ENCODE measurements at places on chromosomes 5 and 9.
A peak's percentile ranks its signal among the peaks of the same experiment; 100 is the strongest.

DNA sequence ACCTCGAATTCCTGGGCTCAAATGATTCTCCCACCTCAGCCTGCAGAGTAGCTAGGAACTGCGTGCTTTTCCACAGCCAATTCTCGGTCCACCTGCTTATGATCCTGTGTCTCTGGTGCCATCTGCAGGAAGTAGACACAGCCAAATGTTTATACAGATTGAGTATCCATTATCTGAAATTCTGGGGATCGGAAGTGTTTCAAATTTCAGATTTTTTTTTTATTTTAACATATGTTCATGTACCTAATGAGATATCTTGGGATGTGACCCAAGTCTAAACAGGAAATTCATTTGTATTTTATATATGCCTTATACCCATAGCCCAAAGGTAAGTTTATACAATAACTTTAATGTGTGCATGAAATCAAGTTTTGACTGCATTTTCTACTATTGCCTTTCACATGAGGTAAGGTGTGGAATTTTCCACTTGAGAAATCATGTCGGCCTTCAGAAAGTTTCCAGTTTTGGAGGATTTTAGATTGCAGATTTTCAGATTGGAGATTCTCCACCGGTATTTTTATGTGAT, 89.5 kb downstream of the ESM1 start:
- peak; percentile 7 for DNase-seq

GRCh38 chr5:123007754-123008153, 28.8 kb downstream of the PPIC start:
- no peak for DNase-seq

DNA sequence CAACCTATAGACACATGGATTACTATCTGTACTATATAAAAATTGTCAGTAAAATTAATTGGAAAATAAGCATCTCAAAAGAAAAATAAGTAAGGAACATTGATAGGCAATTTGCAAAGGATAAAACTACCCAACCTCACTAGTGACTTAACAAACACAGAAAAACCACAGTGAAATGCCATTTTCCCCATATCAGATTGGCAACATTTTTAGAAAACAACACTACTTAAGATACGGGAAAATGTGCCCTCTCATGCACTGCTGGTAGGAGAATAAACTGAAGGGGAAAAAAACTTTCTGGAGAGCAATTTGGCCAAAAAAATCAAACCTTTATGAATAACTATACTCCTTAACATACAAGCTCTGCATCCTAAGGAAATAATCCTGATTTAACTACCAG, 254.0 kb downstream of the DEPDC1B start:
- no peak for DNase-seq

- DNase-seq, result no peak
These were observed 196.4 kb downstream of the CAVIN4 start for GRCh38 chr9:100774326-100774725.

DNA sequence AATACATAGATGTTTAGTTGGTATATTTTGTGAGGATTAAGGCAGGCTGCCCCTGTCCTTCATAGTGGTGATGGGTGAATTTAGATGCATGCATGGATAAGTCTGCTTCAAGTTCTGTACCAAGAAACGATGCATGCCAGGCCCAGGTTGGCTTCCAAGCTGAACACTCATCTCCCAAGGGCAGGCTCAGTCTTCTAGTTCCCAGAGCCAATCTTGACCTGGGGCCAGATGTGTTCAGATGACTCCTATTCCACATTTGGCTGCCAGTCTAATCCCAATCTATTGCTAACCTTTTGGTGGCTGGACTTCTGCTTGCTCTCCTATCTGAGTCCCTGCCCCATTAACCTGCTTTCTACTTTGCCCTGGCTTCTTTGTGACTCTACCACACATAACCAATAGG, 18.5 kb upstream of the SNAPC3 start:
- no peak for DNase-seq
